Skin of body (tissue), 3 donors: ENCODE measurements at places on chromosomes 16 and 17. TPM values are rescaled to one million over a fixed set of nuclear protein-coding genes. Genes with fewer than 3 reads are reported as not detected.

DNA sequence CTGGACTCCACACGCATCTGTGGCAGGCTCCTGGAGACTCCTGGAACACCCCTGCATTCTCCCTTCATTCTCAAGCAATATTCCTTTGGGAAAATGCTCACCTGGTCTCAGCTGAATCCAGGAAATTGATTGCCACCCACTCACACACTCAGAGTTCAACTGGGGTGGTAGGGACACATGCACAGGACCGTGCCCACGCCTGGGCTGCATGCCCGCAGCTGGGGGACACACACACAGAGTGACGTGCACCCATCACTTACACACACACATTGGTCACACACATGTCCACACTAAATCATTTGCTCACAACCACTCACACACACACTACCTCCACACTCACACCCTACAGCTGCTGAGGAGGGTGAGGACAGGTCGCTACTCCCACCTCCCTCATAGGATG lies 84.8 kb downstream of the ENGASE start:
- no peak for DNase-seq

- DNase-seq = no peak
Observed at GRCh38 chr17:57694051-57694450, 51.0 kb downstream of the CCDC182 start.

DNA sequence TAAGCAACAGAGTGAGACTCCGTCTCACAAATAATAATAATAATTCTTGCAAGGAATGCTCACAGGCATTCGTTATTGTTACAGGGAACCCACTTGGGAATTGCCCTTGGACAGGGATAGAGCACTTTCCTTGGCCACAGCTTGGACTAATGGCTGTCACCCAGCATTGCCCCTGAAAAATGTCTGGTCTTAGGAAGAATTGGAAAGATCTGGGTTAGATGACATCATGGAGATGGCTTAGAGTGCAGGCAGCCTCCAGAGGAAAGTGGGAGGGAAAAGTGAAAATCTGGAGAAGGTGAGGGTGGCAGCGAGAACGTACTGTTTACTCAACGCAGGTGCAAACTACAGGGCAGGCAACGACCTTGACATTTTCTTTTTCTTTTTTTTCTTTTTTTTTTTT lies 59.3 kb upstream of the MRTFB start:
- peak; percentile 39 for DNase-seq

- no peak for DNase-seq
Observed at GRCh38 chr17:45948498-45948880, 50.6 kb upstream of the STH start.

- DNase-seq = no peak
Observed at GRCh38 chr17:49247944-49248343, 17.4 kb upstream of the PHOSPHO1 start.

DNA sequence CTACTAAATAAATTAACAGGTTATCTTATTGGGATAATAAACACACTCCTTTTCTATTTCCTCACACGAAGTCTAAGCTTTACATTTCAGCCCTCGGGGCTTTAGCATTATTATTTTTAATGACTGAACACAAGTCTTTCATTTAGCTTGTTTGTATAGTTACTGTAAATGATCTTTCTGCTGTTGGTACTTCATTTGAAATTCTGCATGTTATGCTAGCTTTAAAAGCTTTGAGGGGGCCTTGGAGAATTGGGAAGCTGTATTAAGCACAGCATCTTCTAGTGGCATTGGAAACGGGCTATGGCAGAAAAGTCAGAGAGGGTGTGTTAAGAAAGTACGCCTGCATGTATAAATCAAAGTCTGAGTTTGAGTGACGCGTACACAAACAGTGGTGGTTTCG lies 243.7 kb downstream of the FTO start:
- no peak for DNase-seq

- no peak for DNase-seq
Observed at GRCh38 chr16:359871-360697, 7.6 kb upstream of the AXIN1 start.

DNA sequence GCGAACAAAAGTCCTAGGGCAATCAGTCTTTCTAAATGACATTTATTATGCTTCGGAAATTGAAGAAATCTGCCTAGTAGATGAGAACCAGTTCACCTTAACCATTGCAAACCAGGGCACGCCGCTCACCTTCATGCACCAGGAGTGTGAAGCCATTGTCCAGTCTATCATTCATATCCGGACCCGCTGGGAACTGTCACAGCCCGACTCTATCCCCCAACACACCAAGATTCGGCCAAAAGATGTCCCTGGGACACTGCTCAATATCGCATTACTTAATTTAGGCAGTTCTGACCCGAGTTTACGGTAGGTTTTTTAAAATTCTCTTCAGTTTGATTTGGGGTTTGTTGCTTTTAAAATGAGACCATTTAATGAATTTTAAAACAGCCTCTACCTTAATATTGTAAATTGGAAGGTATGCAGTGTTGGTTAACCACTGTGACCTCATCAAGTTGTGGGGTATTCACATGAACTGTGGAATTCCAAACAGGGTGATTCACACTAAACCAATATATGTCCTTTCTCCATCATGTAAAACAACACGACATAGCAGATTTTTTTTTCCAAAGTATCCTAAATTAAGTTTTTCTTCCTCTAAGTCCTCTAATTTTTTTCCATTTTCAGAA lies 6.2 kb upstream of the EVI2A start:
- DNase-seq = no peak

DNA sequence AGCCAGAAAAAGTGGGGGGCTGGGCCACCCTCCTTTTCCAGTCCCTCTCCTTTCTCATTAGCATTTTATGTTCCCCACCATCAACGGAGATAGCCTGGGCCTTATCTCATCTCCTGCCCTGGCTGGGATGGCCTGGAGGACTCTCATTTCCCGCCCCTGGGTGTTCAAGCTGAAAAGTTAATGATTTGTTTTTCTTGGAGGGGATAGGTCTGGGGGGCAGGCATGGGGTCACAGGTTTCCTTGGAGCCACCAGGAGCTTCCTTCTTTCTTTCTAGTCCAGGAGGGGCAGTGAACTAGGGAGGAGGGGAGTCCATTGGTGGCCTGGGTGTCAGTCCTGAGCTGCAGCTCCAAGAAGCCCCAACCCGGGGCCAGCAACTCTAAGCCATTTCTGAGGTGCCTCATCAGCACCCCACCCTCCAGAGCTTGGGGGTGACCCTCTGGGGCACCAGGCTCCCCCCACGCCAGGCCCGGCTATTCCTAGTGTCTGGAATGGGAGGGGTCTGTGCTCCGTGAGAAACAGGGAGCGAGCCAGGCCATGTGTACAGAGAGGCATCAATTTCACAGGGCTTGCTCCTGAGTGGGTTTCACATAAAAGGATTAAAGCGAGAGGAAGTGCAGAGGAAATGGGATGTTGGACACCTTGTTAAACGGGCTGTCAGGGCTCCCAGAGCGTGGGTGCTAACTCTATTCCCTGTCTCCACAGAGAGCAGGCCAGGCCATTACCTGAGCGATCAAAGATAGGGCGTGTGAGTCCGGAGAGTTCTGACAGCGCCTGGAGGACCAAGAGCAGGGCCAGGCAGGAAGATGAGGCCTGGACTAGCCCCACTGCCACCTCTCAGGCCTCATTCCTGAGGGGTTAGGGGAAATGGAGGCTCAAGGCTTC lies 90.6 kb upstream of the LHX1 start:
- DNase-seq = no peak

GRCh38 chr17:31293581-31293980 lies 3.5 kb downstream of the OMG start:
- DNase-seq = no peak

DNA sequence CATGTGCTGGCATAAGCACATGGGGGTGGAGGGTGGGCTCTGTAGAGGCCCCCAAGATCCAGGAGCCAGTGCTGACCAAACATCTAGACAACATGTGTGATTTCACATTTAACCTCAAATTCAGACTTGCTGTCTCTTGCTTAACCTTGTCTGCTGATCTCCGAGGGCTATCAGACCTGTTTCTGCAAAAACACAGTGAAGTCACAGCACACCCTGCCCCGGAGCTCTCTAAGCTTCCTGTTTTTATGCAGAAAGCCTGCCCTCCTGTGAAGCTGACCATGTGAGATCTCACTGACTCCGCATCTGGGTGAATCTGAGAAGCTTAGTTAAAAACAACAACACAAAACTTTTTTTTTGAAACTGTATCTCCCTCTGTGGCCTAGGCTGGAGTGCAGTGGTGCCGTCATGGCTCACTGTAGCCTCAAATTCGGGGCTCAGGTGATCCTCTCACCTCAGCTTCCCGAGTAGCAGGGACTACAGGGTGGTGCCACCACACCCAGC lies 6.6 kb upstream of the DPEP2 start:
- DNase-seq = no peak

GRCh38 chr17:12648498-12648897 lies 17.2 kb upstream of the MYOCD start:
- DNase-seq = no peak

DNA sequence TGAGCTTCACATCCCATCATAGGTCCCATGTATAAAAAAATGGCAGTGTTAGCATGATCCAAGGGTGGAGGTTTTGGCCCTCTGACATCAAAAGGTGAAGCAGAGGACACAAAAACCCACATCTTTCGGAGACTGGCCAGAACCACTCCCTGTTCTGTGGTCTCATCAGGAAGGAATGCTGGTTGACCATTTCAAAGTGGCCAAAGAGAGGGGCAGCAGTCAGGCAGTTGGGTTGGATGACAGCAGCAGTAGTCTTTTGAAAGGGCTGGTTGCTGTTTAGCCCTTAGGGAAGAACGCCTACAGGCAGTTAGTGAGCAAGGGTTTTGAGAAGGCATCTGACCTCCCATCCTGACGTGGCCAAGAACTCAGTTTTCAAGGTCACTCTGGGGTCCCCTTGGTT lies 40.5 kb downstream of the LCMT1 start:
- no peak for DNase-seq

- DNase-seq = no peak
Observed at GRCh38 chr16:21592191-21592590, 7.2 kb upstream of the METTL9 start.

- no peak for DNase-seq
Observed at GRCh38 chr17:57507828-57508227, 237.3 kb downstream of the CCDC182 start.

- no peak for DNase-seq
Observed at GRCh38 chr17:41666237-41666641, 22.4 kb upstream of the EIF1 start.

DNA sequence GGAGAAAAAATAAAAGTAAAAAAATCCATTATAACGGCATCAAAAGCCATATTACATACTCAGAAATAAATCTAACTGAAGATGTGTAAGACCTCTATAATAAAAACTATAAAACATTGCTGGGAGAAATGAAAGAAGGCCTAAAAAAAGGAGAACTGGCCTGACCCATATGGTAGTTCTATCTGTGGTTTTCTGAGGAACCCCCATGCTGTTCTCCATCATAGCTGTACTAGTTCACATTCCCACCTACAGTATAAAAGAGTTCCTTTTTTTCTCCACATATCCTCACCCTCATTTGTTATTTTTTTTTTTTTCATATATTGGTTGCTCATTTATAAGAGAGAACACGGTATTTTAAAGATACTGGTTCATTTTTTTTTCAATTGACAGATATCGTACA lies 191.8 kb downstream of the STX8 start:
- no peak for DNase-seq

GRCh38 chr16:2090777-2091546 lies 43.2 kb downstream of the TSC2 start:
- peak; percentile 37 for DNase-seq

DNA sequence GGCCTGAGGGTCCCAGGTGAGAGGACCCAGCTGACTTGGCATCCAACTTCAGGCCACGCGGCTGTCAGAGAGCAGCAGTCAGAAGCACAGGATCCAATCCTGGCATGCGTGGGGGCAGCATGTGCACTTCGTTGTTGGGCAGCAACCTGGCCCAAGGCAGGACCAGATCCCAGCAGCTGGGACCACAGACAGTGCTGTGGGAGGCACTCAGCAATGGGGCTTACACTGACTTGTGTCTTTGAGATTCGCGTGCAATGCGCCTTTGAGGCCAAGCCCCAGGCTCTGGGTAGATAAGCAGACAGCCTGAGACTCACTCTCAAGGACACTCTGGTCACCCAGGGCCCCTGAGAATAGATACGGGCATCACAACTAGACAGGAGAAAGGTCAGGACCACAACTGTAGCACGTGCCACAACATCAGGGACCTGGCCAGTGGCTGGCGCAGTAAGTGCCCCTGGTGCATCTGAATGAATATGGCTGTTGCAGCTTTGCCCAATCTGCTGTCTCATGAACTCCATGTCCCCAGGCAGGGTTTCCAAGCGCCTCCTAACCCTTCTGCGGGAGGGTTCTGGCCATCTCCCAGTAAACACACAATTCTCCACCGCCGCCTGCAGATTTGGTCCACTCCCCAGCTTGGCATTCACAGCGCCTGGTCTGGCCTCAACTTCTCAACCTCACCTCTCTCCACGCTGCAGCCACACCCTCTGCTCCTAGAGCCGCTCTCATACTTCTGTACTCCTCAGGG lies 3.2 kb downstream of the PAM16 start:
- DNase-seq = no peak

DNA sequence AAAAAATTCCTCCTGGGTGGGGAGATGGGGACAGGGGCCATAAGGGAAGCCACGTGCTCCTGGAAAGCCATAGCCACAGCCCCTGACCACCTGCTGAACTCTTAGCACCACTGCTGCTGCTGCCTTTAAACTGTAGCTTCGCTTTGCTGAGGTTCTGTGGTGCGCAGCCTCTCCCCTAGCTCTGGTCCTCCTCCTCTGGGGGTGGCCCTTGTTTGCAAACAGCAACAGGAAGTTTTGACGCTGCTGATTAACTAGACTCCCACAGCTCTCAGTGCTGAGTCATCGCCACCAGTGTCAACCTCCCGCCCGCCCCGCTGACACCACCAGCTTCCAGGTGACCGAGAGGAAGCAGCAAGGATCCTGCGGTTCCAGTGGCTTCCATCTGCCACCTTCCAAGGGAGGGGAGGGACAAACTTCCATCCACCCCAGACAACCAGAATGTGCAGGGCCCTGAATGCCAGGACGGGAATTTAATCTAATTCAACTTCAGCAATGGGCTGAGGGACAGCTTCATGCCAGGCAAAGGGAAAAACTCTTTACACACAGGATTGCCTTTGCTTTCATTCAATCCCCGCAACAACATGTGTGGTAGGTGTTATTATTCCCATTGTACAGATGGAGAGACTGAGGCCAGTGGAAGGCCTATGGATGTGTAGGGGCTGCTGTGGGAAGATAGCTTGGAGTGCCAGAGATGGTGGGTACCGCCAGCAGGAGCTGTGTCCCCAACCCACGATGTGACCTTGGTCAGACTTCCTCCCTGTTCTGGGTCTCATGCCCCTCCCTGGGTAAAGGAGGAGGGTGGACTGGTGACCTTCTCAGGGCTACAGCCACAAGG lies 8.1 kb upstream of the KIFC3 start:
- DNase-seq = peak; percentile 26

- DNase-seq = peak; percentile 61
Observed at GRCh38 chr17:41687828-41688640, 651 bp upstream of the EIF1 start.

The OR2C1 gene
- 0.30 TPM for total RNA-seq

The ADAMTS18 gene
- 25.0 TPM for total RNA-seq

The ACE gene
- 5.6 TPM for total RNA-seq

The GRN gene
- 184 TPM for total RNA-seq

The RAB37 gene
- 0.69 TPM for total RNA-seq

The RCVRN gene
- total RNA-seq = 0.10 TPM

The KRTAP4-12 gene
- 0.89 TPM for total RNA-seq

The HCFC1R1 gene
- 15.4 TPM for total RNA-seq
